CD4-positive, alpha-beta T cell treated with Interferon gamma for 1 hour (primary cell): ENCODE measurements at places on chromosomes 11 and 22.

DNA sequence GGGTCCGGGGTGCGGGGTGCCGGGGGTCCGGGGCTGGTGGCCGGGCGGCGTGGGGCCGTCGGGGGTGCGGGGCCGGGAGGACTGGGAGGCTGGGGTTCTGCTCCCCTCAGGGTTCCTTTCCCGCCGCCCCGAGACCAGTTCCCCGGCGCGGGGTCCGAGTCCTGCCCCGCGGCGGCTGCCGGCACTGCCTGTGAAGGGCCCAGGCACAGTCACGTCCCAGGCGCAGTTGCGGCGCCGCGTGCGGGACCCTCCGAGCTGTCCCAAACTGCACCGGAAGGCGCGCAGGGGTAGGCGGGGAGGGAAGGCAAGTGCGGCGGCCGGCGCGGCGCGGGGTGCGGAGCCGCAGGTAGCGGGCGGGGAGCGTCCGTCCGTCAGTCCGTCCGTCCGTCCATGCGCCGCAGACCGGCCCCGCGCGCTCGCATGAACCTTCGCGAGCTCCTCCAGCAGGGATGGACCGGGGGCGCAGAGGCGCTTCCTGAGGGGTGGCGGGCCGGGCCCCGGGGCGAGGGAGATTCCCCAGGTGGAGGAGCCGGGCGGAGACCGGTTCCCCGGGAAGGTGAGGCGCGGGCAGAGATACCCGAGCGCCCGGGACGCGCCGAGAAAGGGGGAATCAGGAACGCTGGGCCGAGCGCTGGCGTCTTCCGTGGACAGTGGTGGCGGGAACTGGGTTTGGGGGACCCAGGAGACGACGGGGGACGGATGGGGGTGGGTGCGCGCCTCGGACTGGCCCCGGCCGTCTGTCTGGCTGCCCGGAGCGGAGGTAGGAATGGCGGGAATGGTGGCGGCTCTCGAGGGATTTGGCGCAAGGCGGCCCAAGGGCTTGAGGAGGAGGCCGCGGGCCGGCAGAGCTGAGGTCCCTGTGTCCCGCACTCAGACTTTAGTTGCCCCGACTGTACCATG lies 3.1 kb upstream of the ADORA2A start:
- DNase-seq, result peak; percentile 30

GRCh38 chr11:971092-971690 lies 45.5 kb downstream of the AP2A2 start:
- DNase-seq, result no peak

DNA sequence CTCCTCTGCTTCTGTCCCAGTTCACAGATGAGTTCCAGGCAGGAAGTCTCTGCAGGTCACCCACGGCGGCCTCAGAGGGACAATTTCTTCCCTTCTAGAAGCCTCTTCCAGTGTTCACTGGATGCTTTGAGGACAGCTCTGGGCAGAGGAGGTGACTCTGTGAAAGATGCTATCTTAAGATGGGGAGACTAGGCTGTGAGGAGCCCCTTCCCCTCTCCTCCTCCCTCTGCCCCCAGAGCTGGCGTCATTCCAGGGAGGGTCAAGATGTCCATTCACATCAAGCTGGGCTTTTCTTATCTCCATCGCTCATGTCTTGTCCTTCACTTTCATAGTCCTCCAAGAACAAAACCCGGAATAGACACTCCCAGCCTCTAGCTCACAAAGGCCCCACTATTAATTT lies 3.3 kb downstream of the APLNR start:
- DNase-seq, result no peak

- DNase-seq, result no peak
Measured at GRCh38 chr11:31974366-31975136, 116.3 kb upstream of the RCN1 start.

GRCh38 chr11:120805960-120806555 lies 217.8 kb upstream of the TBCEL start:
- no peak for DNase-seq

- no peak for DNase-seq
Measured at GRCh38 chr11:126426820-126427749, 71.6 kb downstream of the ST3GAL4 start.

DNA sequence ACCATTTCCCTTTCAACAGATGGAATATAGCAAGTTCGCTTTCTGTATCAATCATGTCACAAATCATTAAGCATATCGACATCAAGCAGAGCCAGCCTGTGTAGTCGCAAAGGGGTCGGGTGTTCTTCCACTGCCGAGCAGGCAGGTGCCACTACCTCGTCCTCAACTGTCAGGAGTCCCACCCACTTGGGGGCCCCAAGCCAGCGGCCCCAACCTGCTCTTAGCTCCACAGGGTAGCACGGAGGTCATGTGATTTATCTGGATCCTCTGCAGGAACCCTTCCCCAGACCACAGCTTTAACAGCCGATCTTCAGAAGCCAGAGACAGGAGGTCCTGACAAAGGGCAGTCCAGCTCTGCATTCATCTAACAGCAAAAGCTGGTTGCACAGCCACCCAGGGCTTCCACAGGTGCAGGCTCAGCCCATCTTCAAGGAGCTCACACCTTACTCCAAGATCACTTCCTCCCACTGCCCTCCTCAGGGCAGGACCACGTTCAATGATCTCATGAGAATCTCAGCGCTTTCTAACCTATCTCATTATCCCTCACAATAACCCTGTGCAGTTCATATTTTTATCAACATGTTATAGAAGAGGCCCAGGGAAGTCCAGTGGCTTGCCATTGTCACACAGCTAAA lies 110.2 kb downstream of the TRIM29 start:
- no peak for DNase-seq

- no peak for DNase-seq
Measured at GRCh38 chr11:1483445-1483961, 3.1 kb downstream of the MOB2 start.

DNA sequence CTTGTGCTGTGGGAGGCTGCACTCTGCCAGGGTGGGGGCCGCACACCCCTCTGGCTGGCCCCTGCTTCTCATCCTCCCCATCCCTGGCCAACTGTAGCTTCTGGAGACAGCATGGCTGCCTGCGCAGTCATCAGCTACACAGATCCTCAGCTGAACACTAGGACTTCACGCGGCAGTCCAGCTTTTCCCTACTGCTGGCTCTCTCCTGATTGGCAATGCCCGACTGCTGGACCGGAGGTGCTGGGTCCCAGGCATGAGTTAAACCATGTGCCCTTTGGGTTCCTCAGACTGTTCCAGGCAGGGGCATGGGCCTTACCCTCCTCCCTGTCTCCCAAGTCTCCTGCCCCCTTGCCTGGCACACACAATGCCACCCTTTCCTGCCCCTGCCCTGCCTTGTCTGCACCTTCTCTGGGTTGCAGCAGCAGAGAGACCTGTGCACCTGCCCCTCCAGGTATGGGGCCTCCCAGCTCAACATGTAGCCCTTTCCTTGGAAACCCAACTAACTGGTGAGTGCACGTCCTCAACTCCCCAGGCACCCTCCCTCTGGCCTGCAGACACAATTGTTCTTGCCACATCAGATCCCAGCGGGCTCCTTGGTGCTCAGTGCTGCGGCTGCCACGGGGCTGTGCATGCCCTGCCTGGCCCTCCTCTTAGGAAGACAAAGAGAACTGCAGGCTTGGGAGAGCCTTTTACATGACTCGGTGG lies 1039.2 kb downstream of the TBC1D22A start:
- no peak for DNase-seq
